ENCODE measurements at places on chromosomes 11 and 22.

GRCh38 chr11:111347723-111348115 is 31.4 kb downstream of the POU2AF1 start:
- no peak for DNase-seq

DNA sequence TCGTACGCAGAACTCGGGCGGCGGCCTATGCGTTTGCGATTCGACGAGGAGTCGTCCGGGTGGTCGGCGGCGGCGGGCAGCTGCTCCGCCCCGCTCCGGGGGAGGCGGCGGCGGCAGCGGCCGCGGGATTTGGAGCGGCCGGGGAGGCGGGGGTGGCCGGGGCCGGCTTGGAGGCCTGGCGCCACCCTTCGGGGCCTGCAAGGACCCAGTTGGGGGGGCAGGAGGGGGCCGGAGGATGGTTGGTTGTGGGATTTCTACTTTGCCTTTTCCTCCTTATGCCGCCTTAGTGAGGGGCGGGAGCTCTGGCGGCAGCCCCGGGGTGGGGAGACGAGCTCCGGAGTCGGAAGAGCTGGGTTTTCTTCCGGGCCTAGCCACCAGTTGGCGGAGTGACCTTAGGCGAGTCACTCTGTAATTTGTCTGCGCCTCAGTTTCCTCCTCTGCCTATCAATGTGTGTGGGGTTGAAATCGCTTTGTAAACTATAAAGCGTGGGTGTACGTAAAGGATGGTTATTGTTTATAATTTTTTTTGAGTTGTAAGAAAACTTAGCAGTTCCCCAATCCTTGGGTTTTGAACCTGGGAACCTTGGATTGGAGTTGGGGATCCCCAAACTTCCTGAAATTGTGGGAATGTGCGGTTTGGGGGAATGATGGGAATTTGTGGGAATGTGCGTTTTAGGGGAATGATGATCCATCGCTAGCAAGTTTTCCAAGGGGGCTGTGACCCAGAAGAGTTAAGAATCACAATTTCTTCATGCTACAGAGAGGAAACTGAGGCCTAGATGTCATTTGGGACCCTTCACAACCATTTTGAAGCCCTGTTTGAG is 679 bp downstream of the TUG1 start:
- DNase-seq, result peak; percentile 54

- no peak for DNase-seq
Measured at GRCh38 chr11:105144887-105145286, 5.3 kb upstream of the CARD18 start.

DNA sequence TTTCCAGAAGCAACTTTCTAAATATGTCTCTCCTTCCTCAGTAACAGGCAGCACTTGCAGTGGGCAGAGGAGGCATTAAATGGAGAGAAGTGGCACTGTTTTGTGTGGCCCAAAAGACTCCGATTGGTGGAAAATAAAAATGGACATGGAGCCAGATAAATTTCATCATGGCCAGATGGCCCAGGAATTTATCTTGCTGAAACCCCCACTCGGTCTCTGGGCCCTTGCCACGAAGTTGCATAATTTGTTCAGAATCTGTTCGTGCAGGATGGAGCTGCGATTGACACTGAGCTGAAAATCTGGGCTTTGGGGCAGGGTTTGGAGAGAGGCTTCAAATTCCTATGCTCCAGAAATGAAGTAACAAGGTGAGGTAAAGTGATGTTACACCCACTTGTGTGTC is 65.5 kb downstream of the C11orf91 start:
- no peak for DNase-seq

- DNase-seq, result peak; percentile 88
Measured at GRCh38 chr11:37755521-37755920, 1157.5 kb upstream of the RAG2 start.

DNA sequence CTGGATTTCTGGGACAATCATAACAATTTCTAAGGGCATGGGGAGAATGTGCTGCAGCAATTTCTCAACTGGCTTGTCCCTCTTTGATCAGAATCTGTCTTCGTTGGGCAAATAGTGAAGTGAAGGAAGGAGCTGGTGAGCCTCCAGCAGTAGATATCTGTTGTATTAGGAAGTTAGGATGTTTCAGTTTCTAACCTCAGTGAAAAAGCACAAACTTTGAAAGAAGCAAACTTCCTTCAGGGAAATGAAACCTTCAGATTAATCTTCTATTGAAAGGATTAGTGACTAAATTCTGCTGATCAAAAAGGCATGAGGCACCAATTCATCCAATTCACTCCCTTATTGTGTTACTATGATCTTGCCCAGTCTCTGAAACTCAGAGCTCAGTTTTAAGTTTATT is 24.3 kb downstream of the LMO2 start:
- no peak for DNase-seq

DNA sequence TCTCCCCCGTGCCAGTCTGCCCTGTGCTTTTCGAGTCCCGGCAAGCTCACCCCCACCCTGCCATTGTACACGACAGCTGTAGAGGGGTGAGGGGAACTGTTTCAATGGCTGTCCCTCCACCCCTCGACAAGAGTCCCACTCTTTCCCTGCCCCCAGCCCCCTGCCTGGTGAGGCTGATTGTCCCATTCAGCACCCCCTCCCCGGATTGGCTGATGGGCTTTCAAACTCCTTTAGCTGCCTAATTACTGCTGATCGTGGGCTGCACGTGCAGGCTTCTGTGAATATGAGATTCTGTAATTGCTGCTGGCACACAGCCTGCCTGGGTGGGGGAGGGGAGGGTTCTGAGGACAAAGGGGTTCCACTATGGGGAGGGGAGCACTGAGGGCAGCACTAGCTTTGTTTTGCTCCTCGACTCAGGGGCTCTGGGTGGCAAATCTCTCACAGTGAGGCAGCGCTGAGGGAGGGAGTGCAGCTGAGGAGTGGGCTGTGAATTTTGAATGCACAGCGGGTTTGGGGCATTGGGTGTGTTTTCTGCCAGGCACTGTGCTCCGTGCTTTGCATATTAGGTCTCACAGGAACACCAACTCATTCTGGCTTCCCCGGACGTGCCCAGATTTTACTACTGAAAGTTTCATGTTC is 42.6 kb upstream of the ACCSL start:
- DNase-seq, result peak; percentile 72

GRCh38 chr11:84227970-84228665 is 942.0 kb upstream of the CCDC90B start:
- no peak for DNase-seq

GRCh38 chr11:30917266-30917665 is 331.1 kb upstream of the MPPED2 start:
- no peak for DNase-seq

GRCh38 chr22:44330188-44330743 is 17.5 kb upstream of the SHISAL1 start:
- DNase-seq, result no peak

Data from tongue (tissue), 3 donors.